Hippocampal formation (tissue), 2 donors: ENCODE measurements at places on chromosomes 11 and 22.
A peak's percentile ranks its signal among the peaks of the same experiment; 100 is the strongest.

- DNase-seq: no peak
These were observed 646 bp upstream of the PATZ1 start for GRCh38 chr22:31346733-31347250.

- peak; percentile 76 for DNase-seq
These were observed 31.0 kb downstream of the MCM5 start for GRCh38 chr22:35430897-35431322.

DNA sequence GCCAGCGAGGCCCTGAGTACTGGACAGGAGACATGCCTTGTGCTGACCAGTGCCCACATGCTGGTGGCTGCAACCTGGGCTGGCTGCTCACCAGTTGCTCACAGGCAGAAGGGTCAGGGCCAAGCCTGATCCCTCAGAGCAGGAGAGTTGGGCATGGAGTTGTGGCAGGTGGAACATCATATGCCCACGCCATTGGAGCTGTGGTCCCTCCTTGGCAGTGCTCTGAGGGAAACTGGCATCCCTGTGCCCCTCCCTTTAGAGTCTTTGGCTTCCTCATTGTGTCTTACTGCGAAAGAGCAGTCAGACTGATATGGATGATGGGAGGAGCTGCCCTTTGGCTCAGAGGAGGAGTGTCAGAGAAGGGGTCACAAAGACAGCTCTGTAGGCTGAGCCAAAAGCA lies 3.1 kb upstream of the MYEOV start:
- no peak for DNase-seq

DNA sequence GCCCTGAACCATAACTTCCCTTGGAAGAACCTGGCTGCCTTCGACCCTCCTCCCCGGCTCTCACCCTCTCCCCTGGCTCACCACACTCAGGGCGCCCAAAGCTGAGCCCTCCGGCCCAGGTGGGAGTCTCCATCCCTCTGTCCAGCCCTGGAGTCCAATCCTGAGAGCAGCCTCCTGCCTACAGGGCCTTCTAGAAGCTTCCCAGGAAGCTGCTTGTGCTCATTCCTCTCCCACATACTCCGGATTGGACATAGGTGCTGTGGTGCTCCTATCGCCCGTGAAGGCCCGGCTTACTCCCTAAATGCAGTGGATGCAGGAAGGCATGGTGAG lies 1332.0 kb downstream of the BRD1 start:
- no peak for DNase-seq

- DNase-seq: no peak
These were observed 2.4 kb downstream of the LTBP3 start for GRCh38 chr11:65555693-65556231.

DNA sequence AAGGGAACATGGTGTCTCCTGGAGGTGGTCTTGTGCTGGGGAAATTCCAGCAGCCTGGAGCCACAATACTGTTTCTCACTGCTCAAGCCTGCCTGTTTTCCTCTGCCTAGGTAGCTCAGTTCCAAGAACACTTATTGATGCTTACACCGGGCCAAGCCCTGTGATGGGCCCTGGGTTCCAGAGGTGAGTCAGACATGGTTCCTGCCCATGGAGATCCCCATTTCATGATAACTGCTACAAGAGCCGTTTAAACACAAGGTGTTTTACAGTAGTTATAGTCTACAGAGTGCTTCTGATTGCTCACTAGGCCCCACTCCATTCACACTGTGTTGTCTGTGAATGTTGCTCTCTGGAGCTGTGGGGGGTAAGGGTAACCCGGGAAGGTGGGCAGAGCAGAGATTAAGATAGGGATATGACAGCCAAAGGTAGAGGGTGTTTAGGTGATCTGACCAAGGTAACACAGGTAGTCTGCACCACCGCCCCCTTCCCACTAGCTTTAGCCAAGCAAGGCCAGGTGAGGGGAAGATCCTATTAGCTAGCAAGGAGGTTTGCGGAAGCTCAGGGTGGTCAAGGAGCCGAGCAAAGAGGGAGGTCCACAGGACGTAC lies 696 bp upstream of the MICAL2 start:
- DNase-seq: no peak
